IPS DF 6.9 (cell line): ENCODE measurements at places on chromosomes 6 and 20.

- DNase-seq = peak; percentile 33
These were observed 3.1 kb downstream of the MTCL3 start for GRCh38 chr6:127515794-127516661.

- no peak for DNase-seq
These were observed 84.7 kb downstream of the UST start for GRCh38 chr6:148831531-148831930.

DNA sequence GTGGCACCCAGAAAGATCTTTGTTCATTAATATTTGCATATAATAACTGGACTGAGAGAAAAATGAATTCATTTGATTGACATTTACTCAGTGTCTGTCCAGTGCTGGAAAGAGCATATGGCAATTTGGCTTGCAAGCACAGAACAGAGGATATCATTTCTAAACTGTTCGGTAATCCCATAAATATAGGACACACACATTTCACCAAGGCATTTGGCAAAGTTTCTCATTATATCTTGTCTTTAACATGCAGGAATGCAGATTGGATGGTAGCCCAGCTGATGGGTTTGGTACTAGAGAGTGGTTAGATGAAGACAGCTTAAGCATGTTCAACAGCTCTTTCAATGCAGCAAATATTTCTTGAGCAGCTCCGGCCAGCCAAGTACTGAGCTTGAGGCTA, 259.2 kb downstream of the PRKN start:
- DNase-seq = no peak

GRCh38 chr20:25454153-25454900, 46.9 kb downstream of the GINS1 start:
- DNase-seq = no peak

GRCh38 chr20:60152792-60153191, 194.6 kb downstream of the CDH26 start:
- no peak for DNase-seq

GRCh38 chr6:24915641-24916040, 20.1 kb downstream of the RIPOR2 start:
- DNase-seq = no peak

DNA sequence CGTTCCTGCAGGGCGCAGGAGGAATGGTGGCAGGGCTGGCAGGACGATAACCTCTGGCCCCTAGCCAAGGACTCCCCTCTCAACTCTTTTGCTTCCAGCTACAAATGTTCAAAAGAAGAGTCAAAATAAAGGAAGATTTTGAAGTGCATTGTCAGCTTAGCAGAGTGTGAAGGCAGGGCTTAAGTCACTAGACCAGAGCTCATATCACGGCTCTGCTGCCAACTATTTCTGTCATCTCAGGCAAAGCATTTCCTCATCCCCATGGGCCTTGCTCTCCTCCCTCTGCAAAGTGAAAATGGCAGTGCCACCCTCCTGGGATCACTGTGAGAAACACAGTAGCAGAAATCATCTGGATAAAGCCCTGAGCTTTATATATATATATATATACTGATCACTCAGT, 36.7 kb downstream of the CFAP61 start:
- no peak for DNase-seq

DNA sequence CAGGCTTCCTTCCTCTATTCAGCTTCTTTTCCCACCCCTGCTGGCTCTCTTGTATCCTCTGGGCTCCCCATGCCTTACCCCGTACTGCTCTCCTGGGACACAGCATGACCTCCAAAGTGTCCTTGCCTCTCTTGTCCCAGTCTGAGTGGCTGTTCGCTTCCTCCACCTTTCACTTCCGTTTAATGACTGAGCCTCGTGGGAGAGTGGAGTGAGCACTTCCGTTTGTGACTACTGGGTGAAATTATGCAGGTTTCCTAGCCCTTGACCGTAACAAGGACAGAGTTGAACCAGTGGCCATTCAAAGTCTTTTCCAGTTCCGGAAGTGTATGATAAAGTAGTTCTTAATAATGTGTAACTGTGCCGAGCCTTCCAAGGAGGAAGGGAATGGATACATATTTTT, 109.2 kb downstream of the ARID1B start:
- DNase-seq = no peak
